Fibroblast of lung (primary cell): ENCODE measurements at places on chromosomes 12 and 14. TPM values are rescaled to one million over a fixed set of nuclear protein-coding genes. Genes with fewer than 3 reads are reported as not detected.

AGAP2 gene
- total RNA-seq, result under 0.01 and 0.17 TPM in 2 replicates

CNTN1 gene
- 0.26 and 0.83 TPM in 2 replicates for total RNA-seq

AMIGO2 gene
- 2.3 and 6.9 TPM in 2 replicates for total RNA-seq

CDH24 gene
- total RNA-seq, result 5.6 and 6.2 TPM in 2 replicates
